Bronchus fibroblast of lung (primary cell): ENCODE measurements at places on chromosomes 12 and 14. TPM values are rescaled to one million over a fixed set of nuclear protein-coding genes. Genes with fewer than 3 reads are reported as not detected.

Gene KRT5
- 0.17 TPM in 1 of 2 replicates, not detected in the other for total RNA-seq

Gene AICDA
- not detected in 2 replicates for total RNA-seq

Gene ASCL1
- total RNA-seq = not detected in 2 replicates

Gene TCL1A
- not detected in 2 replicates for total RNA-seq

Gene RFLNA
- 0.34 and 0.59 TPM in 2 replicates for total RNA-seq

Gene HVCN1
- 4.9 and 9.6 TPM in 2 replicates for total RNA-seq

Gene SLC4A8
- 2.1 and 3.0 TPM in 2 replicates for total RNA-seq

Gene TMEM106C
- 82.0 and 84.1 TPM in 2 replicates for total RNA-seq
